Activated naive CD4-positive, alpha-beta T cell (primary cell): ENCODE measurements at places on chromosomes 5 and 9.
A peak's percentile ranks its signal among the peaks of the same experiment; 100 is the strongest.

GRCh38 chr5:170112876-170113521 lies 7.3 kb downstream of the FOXI1 start:
- DNase-seq, result no peak

GRCh38 chr5:146640285-146640896 lies 124.4 kb upstream of the GPR151 start:
- no peak for DNase-seq

GRCh38 chr5:113759505-113759904 lies 246.0 kb downstream of the YTHDC2 start:
- no peak for DNase-seq

- DNase-seq, result no peak
These were observed 63.2 kb downstream of the SERINC5 start for GRCh38 chr5:80192507-80193241.

DNA sequence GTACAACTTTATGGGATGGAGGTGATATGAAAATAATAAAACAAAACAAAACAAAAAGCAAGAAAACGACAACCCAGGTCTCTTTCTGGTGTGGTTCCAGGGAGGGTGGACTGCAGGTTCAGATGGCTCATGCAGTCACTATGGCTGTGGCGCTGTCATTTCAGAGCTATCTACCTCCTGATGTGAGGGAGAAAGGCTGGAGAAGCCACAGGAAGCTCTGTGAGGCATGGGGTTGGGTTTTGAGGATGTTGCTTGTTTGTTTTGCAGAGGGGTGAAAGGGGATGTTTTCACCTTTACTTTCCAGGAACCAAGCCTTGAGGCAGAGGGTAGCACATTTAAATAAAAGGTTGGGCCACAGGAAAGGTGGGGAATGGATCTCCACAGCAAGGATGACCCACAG lies 18.7 kb downstream of the NIPAL4 start:
- DNase-seq, result no peak

DNA sequence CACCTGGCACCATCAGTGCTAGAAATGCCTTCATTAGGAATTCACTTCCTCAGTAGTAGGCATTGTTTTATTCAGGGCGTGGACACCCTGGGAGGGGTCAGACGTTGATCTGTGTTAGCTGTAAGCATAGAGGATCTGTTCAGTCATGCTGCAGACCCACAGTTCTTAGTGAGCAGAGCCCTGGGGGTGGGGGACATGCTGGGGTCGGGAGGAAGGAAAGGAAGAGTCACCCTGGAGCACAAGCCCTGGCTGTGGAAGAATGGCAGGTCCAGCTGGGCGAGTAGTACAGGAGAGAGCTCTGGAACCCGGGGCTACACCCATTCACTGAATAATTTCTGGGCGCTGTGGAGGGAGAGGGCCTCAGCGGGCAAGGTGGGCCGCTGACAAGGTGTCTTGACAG lies 172.5 kb downstream of the FSTL4 start:
- DNase-seq, result no peak

DNA sequence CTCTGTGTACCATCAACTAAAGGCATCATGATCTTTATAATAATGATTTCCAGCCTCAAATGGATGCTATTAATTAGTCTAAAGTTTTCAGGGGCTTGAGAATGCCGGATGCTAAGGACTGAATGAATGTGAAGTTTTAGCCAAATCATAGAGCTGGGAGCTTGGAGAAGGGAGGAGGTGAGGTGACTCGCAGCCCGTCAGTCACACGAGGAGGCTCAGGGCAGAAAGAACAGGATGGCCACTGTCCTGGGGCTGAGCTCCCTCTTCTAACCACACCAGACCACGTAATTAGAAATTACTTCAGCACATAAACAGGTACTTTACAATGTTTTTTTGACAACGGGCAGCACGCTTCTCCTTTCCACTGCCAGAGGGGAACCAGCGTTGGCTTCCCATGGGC lies 222.6 kb downstream of the NPR3 start:
- DNase-seq, result no peak

GRCh38 chr5:58460002-58460731 lies at the start of gene PLK2:
Gene PLK2 (minus strand): TSS chr5:58460086. CDS start chr5:58459959, 127 bp downstream.
- DNase-seq, result peak; percentile 91

- no peak for DNase-seq
These were observed 244.4 kb downstream of the MAST4 start for GRCh38 chr5:66840511-66841013.

DNA sequence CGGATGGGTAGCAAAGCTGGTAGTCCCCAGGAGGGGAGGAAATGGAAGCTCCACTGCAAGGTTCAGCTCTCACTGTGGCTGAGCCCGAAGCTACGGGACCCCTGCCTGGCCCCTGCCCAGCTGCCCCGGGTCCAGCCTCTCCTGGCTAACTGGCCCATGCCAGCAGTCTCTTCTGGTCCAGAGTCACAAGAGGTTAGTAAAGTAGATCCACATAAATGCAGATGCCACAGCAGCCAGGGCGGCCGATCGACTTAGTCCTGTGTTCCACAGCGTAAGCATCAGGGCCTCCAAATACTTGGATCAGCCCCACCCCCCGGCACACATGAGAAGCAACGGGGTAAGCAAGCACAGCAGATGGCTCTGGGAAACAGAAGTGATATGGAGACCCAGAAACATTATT lies 42.1 kb downstream of the MRPL36 start:
- DNase-seq, result no peak

GRCh38 chr9:9305600-9305999 lies 1307.2 kb downstream of the PTPRD start:
- DNase-seq, result no peak

GRCh38 chr5:151954255-151954654 lies 29.6 kb upstream of the GLRA1 start:
- no peak for DNase-seq

GRCh38 chr9:23825700-23826099 lies 340 bp downstream of the ELAVL2 start:
- no peak for DNase-seq

DNA sequence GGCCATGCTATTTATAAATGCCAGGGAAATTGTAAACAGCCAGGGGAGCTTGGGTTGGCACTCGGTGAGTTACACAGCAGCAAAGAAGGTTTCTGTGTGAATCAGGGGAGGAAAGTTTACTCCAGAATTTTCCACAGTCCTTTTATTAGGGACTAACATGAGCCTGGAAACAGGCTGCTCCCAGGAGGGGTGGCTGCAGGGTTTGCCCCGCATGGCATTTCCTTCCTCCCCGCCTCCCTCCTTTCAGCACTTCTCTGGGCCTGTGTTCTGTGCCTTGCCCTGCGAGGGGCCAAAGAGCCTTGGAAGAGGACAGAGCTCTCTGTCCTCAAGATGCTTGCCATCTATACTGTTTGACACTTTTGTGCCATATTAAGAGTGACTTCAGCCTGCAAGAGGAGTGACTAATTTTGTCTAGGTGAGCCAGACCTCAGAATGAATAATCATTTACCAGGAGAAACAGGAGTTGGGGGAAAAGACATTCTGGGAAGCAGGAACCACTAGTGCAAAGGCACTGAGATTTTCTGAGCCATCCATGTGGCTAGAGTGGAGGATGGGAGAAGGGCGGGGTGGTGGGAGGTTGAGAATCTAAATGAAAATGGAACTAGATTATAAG lies 1.8 kb downstream of the GSN start:
- no peak for DNase-seq

DNA sequence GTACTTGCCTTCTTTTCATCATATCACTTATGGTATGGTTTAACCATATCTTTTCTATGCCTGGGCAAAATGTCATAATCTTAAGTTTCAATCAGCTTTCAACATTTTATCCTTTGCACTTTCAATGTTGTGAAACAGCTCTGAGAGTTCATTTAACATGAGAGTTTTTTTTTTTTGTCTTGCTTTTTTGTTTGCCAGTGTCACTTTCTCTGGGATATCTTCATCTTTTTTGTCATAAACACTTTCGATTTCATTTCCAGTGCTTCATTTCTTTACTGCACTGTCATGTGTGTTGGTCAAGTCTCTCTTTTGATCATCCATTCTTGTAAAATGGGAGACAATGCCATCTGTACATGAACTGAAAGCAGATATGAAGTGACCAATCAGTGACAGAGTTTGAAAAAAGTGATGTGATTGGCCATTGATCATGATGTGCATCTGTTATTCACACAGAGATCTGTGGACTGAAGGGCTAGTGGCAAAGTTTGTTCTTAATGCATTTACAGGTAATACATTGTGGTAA lies 7.5 kb upstream of the POU5F2 start:
- DNase-seq, result no peak

DNA sequence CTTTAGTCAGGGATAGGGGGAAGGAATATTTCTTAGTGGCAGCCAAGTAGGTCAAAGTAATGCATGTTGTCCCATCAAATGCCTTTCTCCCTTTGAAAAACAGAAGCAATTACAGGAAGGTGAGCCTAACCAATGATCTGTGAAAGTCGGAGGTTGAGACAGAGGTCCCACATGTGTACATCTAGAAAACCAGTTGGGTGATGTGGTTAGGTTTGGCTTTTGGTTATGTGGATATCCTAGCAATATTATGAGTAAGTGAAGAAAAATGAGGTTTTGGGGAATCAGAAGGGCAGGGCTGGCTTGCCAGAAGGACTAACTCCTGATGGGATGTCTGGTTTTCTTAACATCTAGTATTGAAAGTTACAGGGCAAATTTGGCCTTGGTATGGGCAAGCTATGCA lies 63.4 kb upstream of the PALM2AKAP2 start:
- no peak for DNase-seq

- no peak for DNase-seq
These were observed 19.7 kb downstream of the C7 start for GRCh38 chr5:40928886-40929448.

DNA sequence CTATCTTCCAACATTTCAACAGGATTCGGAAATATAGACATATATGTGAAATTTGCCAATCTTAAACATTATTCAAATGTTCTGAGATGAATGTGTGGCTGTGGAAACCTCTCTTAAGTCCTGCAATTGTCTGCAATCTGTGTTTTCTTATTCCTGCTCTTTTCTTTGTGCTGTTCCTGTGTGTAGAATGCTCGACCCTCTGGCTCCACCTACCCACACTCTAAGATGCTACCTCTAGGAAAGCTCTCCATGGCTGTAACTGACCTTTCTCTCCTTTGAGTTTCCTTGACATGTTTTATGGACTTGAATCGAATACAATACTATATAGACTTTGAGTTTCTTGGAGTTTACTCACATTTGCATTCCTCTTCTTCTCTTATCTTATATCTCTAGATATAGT lies 120.6 kb upstream of the ASTN2 start:
- no peak for DNase-seq

DNA sequence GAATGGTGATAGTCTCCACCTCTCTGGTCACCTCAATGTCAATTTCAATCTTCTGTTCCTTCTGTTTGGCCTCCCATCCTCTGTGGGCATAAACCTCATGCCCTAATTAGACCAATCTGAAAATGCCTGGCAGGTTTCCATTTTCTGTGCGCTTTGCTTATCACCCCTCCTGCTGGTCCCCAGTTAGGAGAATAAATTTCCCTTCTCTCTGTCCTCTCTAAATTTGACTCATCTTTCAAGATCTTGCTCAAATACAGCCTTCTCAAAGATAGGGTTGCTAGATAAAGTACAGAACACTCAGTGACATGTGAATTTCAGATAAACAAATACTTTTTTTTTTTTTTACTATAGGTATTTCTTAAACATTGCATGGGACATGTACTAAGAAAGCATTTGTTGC lies 69.4 kb upstream of the CD180 start:
- DNase-seq, result no peak

DNA sequence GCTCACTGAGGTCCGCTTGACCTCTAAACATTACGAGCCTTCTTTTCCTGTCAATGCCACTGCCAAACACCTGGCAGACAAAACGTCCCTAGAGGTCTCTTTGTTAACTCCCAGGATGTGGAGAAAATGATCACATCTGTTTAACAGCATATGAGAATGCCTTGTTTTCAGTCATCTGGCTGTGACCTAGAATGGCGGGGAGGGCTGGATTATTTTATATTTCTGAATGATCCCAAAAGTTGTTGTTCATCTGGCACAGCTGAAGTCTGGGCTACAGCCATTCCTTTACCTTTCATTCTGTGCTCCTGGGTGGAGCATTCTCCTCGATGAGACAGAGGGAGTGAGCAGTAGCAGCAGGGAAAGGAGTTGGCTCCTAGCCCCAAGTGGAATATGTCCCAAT lies 138.2 kb downstream of the PRDM6 start:
- DNase-seq, result no peak

DNA sequence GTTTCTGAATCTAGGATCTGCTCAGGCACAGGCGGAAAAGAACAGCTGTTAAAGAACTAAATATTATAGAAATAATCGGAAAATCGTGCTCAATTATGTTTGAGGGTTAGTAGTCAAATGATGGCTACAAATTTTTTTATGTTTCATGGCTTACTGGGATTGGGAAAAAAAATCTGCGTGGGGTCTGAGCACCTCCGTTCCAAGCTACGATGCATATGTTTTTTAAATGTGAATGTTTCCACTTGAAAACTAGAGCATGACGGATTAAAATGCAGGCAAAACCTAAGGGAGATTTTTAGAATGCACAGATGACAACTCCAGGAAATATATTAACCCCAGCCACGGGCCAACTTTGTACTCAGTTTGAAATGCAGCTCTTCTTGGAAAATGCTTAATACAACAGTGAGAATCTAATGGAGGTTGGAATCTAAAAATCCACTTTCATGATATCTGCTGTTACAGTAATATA lies 5.3 kb downstream of the OTP start:
- DNase-seq, result no peak

DNA sequence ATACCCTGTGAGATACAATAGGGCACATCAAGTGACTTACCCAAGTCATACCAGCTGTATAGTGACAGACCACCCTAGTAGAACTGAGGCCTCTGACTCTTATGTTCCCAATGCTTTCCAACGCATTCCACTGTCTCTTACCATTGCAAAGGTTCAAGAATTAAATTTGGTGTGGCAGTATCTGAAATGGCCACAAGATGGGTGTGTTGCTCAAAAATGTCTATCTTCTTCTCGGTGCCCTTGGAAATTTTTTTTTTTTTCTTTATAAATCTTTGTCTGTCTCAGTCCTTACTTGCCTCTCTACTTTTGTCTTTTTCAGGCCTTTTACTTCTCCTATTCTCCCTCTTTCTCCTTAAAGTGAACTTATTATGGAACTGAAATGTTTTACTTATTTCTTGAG lies 48.4 kb downstream of the GPR21 start:
- DNase-seq, result no peak

DNA sequence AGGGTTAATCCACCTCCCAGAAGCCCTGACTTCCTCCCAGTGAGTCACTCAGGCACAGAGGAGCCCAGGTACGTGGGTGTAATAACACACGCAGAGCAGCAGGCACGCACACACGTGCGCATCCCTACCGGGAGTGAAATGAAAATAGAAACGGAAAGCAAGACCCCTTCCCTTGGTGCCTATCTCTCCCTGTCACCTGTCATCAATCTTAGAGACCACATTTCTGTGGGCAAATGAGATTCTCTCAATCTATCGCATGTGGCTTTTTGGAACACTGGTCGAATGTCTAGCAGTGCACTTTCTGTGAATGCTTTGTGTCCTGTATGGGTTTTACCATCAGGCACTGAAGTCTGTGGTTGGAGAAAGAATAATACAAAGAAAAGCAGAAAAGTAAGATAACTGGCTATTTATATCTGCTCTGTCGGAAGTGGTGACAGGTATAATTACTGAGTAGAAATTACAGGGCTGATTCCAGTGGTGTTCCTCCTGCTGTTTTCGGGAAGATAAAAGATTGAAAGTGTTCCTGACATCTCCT lies 137.7 kb upstream of the GRIA1 start:
- DNase-seq, result no peak
